ENCODE measurements at places on chromosomes 12 and 14. TPM values are rescaled to one million over a fixed set of nuclear protein-coding genes. Genes with fewer than 3 reads are reported as not detected.

The PDE3A gene
- total RNA-seq = 8.9 TPM

The LBHD2 gene
- total RNA-seq = not detected

The SDS gene
- not detected for total RNA-seq

The NKX2-1 gene
- total RNA-seq = not detected

The AQP6 gene
- under 0.01 TPM for total RNA-seq

The PRPH gene
- total RNA-seq = 0.46 TPM
